Activated effector memory CD4-positive, alpha-beta T cell treated with Interleukin-2 at 50 U/mL for 16 hours (primary cell): ENCODE measurements at places on chromosomes 6 and 20.

- DNase-seq, result no peak
Observed at GRCh38 chr20:36645353-36645752, 643 bp downstream of the SLA2 start.

- no peak for DNase-seq
Observed at GRCh38 chr20:33664085-33664761, 2.1 kb downstream of the C20orf144 start.

GRCh38 chr6:116847227-116847626 lies 18.3 kb upstream of the GPRC6A start:
- DNase-seq, result no peak

GRCh38 chr6:313087-313486 lies 20.8 kb downstream of the DUSP22 start:
- DNase-seq, result no peak

DNA sequence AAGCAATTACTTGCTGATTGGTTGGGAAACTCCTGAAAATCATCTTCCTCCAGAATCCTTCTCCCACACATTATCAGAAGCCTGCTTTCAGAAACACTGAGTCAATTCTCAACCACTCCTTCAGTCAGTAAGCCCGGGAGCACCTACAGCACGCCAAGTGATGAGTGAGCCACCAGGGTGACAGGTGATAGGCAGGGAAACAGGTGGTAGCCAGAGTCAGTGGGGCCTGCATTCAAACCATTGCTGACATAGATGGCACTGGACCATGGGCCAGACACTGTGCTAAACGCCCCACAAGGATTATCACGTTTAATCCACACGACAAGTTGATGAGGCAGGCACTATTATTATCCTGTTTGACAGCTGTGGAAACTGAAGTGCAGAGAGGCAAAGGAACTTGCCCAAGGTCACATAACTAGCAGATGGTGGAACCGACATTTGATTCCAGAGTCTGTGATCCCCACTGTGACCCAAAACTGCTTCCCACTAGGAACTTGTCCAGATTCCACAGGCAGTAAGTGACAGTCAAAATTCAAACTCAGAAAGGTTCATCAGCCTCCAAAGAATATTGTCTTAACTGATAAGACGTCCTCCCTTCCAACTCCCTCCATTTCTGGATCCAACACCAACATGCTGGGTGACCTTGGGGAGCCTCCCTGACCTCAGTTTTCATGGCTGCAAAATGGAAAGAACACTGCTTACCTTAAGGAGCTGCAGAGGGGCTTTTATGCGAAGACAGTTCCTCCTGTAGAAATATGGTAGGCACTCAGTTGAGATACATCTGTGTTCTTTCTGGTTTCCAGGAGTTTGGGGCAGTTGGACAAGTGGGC lies 23.9 kb upstream of the TOP1 start:
- DNase-seq, result no peak

GRCh38 chr6:148037496-148037895 lies 305.1 kb upstream of the SASH1 start:
- DNase-seq, result no peak

- no peak for DNase-seq
Observed at GRCh38 chr6:83221889-83222479, 28.8 kb downstream of the RWDD2A start.

GRCh38 chr6:136723780-136724179 lies 68.5 kb downstream of the MAP3K5 start:
- DNase-seq, result peak; percentile 26

DNA sequence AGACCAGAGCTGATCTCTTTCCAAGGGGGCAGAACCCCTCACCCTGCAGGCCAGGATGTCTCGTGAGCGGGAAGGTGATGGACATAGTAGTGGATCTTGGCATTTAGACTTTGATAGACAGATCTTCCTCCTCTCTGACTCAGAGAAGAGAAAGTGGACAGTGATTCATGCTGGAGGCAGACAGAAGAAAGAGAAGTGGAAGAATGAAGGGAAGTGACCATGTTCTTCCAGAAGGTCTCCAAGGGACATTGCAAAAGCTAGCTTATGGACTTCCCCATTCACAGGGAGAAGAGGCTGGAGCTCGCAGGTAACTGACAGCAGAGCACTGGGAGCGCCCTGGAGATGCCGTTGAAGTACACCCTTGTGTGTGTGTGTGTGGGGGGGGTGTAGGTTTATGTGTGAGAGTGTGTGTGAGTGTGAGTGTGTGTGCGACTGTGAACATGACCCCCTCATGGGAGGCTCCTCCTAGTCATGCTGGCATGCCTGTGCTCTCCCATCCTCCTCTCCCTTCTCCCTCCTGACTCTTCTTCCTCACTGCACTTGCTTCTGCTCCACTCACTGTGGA lies 8.0 kb upstream of the RAET1L start:
- no peak for DNase-seq

DNA sequence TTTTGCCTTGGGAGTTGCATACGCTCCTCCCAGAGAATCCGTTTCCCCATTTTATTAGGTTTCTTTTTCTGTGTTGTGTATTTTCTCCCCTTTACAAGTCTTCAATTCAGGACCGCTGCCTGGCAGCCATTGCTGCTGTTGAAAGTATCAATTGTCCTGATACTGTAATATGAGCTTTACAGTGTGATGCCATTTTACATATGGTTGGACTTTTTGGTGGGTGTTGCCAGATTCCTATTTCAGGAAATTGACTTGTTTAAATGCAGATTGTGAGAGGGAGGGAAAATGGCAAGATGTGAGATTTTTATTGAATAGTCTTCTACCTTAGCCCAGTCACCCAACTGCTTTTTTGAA lies 1.2 kb downstream of the PANK2 start:
- no peak for DNase-seq

DNA sequence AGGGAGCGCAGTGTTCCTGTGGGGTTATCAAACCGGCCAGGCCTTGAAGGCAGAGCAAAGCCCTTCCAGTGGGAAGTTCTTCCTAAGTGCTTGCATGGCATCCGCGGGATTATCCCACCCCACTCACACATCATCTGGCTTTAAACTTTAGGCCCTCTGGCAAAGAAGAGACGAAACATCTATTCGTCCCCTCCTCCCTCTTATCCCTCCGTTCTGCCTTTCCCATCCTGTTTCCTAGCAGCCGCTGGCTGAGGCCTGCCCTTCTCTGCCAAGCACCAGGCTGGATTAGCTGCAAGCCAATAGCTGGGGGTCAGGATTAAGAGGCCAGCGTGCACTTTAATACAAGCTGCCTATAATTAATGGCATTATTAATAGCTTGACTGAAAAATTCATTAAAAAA lies 621.0 kb downstream of the PKHD1 start:
- DNase-seq, result no peak

DNA sequence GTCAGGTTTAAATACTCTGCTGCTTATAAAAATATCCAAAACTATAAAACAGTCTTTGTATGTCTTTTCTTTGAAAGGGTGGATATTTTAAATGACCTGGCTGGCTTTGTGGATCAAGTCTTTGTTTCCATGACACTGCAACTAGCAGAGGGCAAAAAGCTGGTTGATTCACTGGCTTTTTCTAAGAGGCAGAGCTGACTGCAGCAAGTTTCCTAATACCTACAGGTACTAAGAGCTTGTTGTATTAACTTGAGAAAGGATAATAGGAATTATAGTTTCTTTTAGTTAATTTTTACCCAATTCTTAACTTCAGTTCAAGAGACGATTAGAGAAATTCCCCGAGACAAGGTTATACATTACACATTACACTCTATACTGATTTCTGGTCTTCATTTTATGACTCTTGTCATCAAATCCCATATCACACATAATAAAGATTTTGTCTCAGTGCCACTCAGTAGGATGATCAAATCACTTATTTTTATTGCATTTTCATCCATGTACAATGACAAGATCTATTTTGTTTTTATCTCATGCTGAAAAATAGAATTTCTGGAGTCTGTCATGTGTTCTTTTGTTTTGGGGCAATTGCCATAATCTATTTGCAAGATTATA lies 120.1 kb upstream of the RIMS1 start:
- no peak for DNase-seq

- DNase-seq, result no peak
Observed at GRCh38 chr20:43188234-43188653, 1.5 kb downstream of the PTPRT start.

DNA sequence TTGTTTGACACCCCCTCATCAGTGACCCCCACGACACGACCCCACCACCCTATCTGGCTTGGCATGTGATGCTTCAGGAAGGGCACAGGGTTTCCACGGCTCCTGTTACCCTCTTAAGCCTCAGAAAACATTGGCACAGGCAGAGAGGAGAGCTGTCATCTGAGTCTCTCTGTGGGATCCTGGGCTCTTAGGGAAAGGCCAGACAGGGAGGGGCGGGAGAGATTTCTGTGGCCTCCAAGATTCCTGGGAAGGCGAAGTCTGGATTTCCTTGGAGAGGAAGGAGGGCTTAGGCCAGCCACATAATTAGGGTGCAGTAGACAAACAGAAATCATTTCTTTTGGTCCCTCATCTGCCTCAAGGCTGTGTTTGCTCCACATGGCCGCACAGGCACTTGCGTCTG lies 191.6 kb upstream of the SNX9 start:
- DNase-seq, result no peak

DNA sequence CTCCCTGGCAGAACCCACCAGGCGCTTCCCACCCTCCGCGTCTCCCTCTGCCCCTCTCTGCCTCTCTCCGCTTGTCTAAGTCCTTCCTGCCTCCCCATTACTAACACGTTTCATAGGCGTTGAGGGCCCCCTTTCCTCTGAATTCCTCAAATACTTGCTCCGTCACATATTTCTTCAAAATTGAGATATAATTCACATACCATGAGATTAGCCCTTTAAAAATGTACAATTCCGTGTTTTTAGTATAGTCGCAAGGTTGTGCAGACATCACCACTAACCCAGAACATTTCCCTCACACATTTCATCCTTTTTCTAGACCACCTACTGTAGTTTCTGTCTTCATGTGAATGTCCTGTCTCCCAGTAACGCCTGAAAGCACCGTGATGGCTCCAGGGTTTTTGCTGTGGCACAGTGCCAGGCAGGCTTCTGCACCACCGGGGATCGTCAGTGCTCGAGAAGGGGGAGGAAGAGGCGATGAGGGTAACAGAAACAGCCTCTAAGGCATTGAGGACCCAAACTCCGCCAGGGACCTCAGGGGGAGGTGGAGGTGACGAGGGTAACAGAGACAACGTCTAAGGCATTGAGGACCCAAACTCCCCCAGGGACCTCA lies 141.9 kb upstream of the SNX9 start:
- no peak for DNase-seq

GRCh38 chr6:135535989-135536414 lies 38.5 kb upstream of the AHI1 start:
- DNase-seq, result no peak

- no peak for DNase-seq
Observed at GRCh38 chr6:13765570-13765969, 48.8 kb downstream of the MCUR1 start.

DNA sequence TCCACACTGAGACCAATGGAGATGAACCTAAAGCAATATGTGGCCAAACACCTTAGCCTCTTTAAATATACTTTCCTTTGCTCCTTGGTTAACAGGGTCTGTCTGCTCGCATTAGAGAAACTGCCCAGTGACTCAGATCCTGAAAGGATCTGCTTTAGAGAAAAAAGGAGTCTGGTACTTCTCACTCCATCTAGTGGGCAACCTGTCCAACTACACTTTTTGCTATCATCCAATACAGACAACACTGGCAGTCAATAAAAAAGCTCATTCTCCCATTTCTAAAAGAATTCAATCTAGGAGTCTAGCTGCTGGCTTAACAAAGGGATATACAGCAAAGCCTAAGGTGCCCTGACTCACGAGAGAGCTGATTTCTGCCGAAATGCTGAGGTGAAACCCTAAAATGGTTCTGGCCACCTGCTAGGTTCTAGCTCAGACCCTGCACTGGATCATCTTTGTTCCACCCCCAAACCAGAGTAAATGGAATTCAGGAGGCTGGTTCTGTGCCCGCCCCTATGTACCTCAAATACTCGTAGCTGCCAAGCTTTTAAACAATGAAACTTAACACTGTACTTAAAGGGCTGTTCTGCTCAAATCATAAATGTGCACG lies 11.5 kb downstream of the GNL1 start:
- no peak for DNase-seq
